ENCODE measurements at places on chromosomes 11 and 22.
A peak's percentile ranks its signal among the peaks of the same experiment; 100 is the strongest.

DNA sequence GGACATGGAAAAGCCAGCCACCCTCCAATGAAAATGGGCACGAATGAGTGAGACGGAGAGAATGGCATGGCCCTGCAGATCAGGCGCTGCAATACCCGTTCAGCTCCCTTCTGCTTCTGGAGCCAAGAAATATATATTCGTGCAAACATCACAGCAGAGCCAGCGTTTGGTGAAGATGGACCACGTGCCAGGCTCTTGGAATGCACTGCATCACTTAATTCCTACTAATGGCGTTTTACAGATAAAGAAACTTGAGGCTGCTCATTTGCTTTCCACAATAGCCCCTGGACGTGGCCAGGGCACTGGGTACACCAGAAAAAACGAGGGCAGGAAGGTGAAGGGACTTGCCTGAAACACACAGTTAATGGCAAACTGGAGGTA is 1.6 kb upstream of the FXYD2 start:
- peak; percentile 25 for DNase-seq

- no peak for DNase-seq
These were observed 23.9 kb downstream of the NEFH start for GRCh38 chr22:29503811-29504372.

GRCh38 chr22:42919199-42919598 is 62.1 kb upstream of the ARFGAP3 start:
- no peak for DNase-seq

- DNase-seq, result peak; percentile 36
These were observed 56.1 kb downstream of the IGLL5 start for GRCh38 chr22:22943521-22944267.

GRCh38 chr22:23862103-23862502 is 4.4 kb downstream of the SLC2A11 start:
- no peak for DNase-seq

- no peak for DNase-seq
These were observed 12.7 kb upstream of the CD44 start for GRCh38 chr11:35126000-35126878.

GRCh38 chr22:27531782-27532530 is 269.6 kb downstream of the MN1 start:
- DNase-seq, result no peak

- no peak for DNase-seq
These were observed 46.0 kb downstream of the DENND5A start for GRCh38 chr11:9219115-9219514.

DNA sequence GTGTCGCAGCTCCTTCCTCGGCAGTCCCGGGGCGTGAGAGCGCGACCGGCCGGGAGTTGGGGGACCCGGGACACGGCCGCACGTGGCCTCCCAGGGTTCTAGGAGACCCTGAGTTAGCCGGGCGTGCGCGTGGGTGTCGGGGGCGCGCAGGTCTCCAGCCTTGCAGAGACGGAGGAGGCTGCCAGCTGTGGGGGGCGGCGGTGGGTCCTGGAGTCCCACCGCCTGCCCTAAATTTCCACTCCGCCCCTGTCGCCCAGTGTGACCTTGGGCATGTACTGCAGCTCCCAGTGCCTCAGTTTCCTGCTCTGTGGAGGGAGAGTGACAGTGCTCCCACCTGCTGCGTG is 18.8 kb downstream of the RRP7A start:
- DNase-seq, result no peak

DNA sequence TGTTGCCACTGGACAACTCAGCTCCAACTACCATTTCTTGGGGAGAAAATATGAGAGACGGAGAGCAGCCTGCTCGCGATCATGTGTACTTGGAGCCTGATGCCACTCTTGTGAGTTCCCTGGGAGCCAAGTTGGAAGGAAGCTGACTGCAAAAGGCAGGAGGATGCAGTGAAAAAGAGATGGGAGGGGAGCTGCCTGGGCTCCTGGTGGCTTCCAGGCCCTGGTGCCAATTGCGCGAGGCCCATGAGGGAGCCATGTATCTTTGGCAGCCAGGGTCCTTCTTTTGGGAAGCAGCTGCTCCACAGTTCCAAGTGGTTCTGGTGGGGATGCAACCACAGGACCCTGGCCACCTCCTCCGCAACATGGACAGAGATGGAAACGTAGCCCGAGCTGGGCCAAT is 11.1 kb downstream of the C11orf91 start:
- no peak for DNase-seq

GRCh38 chr11:66315921-66316811 is 678 bp downstream of the CD248 start:
- DNase-seq, result no peak

- peak; percentile 70 for DNase-seq
These were observed at the start of gene SLC35F2 for GRCh38 chr11:107858217-107859070. TSS of gene SLC35F2 (minus strand) at chr11:107858787. CDS start at chr11:107858767, 20 bp downstream.

GRCh38 chr22:39574779-39575551 is 4.4 kb downstream of the CACNA1I start:
- no peak for DNase-seq

DNA sequence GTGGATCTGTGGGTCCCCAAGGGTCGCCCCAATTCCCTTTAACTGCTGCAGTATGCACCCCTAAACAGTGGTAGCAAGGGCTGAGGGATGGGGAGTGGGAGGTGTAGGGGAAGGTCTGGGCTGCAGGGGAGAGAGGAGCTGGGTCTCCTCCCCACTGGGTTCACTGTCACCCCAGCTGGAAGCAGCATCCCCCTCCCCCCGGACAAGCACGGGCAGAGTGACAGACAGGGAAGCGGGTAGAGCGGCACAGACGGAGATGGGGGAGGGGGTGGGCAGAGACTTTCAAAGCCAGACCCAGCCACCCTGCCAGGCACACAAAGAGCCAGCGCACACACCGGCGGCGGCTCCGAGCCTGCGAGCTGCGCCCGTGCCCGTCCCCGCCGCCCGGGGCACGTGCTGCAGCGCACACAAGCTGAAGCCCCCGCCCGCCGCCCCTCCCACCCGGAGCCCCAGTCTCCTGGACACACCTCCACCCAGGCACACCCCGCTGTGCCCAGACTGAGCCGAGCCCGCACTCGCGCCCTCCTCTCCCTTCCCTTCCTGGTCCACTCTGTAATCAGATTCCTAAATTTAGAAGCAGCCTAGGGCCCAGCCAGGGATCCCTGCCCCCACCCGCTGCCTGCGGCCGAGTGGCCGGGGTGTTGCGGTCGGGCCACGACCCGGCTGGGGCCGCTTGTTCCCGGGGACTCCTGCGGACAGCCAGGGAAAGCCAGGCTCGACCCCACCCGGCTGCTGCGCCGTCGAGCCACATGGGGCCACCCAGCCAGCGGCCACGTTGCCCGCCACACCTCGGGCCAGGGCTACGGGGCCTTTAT is 935 bp upstream of the RCOR2 start:
- peak; percentile 87 for DNase-seq

DNA sequence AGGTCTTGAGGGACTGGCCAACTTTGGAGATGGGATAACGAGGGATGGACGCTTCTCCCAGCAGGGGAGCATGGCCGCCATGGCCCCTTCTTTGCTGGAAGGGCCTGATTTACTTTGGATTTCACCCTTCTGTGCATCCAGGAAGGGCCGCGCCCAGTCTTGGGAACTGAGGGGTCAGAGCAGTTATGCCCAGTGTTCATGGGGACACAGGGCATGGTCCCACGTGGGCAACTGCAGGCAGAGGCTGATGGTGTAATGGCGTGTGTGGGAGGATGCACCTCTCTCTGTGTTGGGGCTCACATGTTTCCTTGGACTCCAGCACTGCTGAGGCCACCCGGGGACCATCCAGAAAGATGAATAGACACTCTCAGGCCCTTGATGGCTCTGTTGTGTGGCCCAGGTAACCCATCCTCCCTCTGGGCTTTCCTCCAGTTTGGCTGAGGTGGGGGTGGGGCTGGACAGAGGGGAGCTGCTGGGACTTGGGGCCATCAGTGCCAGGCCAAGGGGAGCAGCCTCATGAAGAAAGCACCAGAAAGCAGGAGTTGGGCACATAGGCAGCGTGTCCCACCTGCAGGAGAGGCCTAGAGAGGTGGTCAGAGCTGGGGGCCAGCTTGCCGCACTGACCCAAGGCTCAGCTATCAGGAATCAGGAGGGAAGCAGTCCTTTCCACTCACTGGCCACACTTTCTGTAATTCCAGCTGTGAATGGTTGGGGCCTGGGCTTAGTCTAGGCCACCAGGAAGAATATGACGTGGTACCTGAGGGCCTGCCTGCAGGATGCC is 1033.9 kb downstream of the TBC1D22A start:
- DNase-seq, result peak; percentile 44

GRCh38 chr11:19958204-19958603 is 202.1 kb downstream of the DBX1 start:
- DNase-seq, result no peak

DNA sequence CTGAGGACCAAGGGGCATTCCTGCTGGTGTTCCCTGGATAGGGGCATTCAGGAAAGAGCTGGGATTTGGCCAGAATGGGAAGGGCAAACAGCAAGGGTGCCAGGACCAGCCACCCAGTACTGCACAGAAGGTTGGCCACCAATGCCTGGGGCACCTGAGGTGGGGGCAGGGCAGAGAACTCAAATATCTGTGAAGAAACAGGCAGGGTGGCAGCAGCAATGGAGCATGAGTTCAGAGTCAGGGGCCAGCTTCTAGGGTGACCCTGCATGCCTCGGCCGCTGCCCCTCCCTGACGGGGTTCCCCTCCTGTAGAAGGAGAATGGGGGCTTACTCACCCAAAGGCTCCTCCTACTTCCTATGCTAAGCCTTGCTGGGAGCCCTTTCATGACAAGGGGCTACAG is 79.3 kb upstream of the SHANK2 start:
- peak; percentile 38 for DNase-seq

DNA sequence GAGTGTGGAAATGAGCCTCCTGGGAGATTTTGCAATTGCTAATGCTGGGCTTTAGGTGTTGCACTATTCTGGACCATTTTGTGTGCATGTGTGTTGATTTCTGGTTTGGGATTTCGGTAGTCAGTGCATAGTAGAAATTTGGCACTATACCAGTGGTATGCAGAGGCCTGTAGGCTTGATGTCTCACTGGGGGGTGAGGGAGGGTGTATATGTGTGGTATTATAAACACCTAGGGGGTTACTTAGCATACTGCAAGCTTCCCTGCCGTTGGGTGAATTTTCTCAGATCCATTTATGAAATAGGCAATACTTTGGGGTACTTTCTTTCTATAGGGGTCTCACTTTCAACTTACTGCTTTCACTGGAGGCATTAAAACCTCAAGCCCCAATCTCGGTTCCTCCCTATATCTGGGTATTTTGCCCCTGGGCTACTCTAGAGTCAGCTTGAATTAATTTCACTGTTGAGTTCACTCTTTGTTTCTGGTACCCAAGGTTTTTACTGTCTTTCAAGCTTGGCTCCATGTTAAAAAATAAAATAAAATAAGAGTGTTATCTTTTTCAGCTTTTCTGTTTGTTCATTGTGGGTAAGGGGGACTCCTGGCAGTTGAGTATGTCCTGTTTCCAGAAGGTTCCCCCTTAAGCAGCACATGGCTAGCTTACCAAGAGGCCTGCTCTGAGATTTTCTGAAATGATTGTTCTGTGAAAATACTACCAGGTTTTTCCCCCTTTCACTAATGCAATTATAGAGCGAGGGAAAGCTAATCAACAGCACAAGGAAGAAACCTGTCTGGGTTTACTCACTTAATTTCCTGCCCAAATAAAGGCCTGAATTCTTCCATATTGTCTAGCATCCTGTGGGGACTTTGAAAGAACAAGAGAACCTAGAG is 45.8 kb downstream of the PPFIBP2 start:
- no peak for DNase-seq

DNA sequence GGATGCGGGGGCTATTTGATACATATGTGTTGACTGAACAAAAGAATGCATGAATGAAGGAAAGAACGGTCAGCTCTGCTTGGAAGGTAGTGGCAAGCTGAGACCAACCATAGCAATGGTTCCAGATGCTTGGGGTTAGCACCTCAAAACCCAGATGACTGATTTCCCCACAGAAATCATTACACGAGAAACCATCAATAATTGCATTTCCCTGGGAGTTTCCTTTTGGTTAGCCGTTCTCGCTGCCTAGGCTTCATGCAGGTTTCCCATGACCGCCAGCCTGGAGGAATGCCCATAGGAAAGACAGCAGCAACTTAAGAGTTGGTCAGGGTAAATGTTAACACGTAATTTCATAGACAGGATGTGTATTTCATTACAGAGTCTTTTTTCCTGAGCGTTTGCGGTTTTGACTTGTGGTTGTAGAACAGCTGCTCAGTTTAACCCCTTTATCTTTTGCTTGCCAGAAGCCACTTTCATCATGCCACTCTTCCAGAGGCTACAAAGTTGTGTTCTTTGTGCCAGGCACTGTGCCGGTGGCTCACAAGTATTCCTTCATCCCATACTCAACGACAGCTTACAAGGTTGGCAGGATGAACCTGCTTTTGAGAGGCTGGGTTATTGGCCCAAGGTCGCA is 2.8 kb downstream of the IL17RA start:
- DNase-seq, result peak; percentile 44

DNA sequence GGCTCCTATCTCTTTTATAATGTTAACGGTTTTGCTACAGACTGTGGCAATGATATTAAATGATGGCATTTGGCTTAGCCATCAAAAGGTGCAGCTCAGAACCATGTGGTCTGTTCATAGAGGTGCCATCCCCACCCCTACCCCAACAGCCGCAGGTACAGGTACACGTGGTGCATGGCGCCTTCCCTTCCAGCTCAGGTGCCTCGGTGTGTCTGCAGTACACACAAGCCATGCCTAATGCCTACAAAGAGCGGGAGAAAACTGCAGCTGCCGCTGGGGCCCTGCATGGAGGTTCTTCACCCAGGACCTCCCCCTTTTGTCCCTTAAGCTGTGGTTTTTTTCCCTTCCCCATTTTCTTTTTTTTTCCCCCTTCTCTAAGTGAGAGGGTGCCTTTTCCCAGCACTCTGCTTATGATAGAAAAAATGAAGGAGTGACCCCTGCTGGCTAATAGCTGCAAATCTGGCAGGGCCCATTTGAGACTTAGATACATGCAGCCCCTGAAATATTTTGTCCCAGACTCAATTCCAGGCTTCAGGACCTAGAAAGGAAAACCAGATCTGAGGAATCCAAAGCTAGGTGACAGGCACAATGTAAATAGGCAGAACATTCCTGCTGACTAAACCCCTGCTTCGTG is 6.5 kb downstream of the OR52M1 start:
- DNase-seq, result no peak
